Stimulated activated CD4-positive, alpha-beta T cell treated with anti-CD3 and anti-CD28 coated beads, Interleukin-1b, Interleukin-23, amount 100 ng/mL, for 1 hour (primary cell): ENCODE measurements at places on chromosomes 1 and 21.

DNA sequence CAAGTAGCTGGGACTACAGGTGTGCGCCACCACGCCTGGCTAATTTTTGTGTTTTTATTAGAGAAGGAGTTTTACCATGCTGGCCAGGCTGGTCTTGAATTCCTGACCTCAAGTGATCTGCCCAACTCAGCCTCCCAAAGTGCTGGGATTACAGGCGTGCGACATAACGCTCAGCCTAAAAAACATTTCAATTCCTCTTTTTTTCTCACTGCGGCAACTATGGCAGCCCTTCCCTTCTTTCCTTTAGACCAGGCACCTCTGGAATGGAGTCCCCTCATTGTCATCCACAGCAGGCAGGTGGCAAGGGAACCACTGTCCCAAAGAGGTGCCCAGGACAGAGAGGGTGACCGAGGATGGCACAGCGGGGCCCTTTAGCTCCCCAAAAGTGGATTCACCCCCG, 14.1 kb downstream of the CEP104 start:
- no peak for DNase-seq

- no peak for DNase-seq
Measured at GRCh38 chr1:185850366-185850765, 116.2 kb downstream of the HMCN1 start.

- DNase-seq: no peak
Measured at GRCh38 chr1:16183179-16183578, 27.3 kb upstream of the EPHA2 start.

GRCh38 chr1:203511930-203512329, 18.0 kb downstream of the OPTC start:
- no peak for DNase-seq

DNA sequence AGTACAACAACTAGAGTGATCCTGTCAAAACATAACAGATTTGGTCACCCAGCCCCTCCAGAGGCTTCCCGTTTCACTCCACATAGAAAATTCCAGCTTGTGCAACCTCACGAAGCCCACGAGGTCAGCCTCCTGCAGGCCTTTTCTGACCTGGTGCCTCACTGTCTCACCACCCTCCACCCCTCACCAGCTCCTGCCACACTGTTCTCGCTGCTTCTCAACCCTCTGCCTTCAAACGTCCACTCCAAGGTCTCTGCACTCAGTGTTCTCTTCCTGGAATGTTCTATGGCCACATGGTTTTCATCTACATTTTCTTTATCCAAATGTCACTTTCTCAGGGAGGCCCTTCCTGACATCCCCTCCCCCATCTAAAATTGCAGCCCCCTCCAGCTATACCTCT, 178.9 kb downstream of the DHRS3 start:
- no peak for DNase-seq

DNA sequence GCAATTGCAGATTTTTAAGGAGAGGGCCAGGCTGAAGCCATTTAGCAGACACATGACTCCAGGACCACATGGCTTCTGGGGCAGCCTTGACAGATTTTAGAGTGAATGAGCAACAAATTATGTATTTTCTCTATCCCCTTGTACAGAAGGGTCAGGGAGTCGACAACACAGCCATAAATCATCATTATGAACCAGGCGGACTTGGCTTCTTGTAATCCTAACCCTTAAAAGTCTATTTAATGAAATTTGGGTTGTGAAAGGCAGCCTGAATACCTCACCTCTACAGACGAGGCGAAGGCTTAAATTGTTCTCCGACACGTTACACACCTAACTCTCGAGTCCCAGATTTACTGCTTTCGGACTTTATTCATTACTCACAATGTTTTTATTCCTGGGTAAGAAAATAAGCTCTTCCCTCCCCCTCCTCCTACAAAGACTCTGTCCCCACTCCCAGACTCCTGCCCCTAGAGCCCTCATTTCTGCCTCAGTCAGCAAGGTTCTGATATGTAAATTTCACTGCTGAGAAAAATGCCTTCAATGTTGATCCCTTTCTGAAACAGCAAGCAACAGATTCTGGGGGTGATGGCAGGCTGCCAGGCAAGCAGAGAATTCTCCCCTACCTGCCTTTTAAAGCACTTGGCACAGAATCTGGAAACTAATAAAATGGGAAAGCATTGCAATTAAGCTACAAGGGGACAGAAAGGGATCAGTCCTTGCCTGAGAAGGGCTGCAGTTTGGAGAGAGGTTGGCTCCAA, 51.6 kb downstream of the PLPP3 start:
- DNase-seq: no peak

DNA sequence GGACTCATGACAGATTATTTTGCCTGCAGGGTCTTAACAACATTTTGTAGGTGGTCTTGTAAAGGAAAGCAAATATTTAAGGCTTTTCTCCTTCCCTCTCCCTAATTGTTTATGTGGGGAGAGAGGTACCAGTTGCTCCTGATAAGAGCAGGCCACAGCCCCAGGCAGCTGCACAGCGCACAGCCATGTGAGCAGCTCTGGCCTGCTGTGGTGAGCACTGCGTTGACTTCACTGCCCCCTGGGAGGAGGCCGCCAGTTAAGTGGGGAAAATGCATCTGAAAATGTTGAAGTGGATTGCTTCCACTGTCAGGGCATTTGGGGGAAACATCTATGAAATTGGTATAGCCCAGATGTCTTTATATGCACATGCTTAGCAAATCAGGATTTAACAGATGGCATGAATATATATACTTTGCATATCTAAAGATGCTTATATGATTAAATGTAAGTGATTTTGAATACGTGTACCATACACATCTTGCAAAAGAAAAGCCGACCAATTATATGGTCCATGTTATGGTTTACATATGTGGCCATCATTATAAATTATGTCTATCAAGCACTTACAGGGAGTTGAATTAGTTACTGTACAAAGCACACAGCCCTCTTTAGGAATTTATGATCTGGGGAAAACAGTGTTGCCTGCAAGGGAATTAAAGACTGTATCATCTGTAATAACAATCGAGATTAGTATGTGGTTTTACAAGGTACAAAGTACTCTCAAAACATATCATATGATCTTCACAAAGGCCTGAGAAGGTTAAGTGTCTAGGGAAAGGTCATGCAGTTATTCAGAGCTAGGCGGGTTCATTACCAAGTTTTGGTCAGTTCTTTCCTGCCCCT, 132.1 kb downstream of the RHOU start:
- no peak for DNase-seq

GRCh38 chr1:200380589-200381021, 29.2 kb downstream of the ZNF281 start:
- DNase-seq: no peak

GRCh38 chr21:29349702-29350101, 51.0 kb downstream of the BACH1 start:
- no peak for DNase-seq

GRCh38 chr1:7376676-7377075, 394.4 kb upstream of the VAMP3 start:
- no peak for DNase-seq

DNA sequence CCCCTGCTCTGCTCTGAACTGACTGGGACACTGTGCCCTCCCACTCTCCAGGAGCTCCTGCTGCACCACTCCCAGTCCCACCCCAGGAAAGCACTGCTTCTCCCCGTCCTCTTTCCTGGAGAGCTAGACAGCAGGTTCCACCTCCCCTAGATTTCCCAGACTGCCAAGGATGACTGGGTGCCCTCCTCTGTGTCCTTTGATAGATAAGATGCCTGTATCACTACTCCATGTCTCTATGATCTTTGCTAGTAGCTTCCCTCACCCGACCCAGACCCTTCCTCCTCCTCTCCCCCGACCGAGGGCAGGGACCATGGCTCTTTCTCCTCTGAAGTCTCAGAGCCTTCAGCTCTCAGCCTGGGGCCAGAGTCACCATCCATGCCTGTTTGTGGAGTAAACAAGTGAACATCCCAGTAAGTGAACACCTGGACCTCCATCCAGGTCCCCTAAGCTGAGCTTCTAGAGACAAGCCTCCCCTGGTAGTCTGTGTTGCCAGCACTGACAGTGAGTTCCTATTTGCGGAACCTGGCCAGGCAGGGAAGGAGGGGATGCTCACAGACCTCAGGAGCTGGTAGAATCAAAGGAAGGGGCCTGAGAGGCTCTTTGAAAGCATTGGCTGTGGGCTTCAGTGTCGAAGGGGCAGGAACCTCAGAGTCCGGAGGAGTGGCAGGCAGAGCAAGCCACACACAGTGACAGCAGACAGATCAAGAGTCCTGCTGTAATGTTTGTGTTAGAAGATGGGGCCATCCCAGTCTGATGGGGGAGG, 104.0 kb downstream of the PAX7 start:
- DNase-seq: no peak

DNA sequence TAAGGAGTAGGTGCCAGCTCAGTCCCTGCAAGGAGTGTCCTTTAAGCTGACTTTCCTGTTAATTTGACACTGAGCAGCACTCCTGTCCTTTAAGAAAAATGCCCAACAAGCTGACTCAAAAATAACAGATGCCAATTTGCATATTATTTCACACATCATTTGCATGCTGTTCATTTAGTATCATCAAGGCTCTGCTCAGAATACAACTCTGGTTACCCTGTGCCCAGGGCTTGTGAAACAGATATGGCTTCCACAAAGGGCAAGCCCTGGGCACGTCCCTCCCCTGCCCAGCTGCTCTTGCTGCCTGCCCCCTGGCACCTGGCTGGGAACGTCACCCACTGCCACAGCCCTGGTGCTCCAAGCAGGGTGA, 10.3 kb downstream of the KCNN3 start:
- DNase-seq: no peak

DNA sequence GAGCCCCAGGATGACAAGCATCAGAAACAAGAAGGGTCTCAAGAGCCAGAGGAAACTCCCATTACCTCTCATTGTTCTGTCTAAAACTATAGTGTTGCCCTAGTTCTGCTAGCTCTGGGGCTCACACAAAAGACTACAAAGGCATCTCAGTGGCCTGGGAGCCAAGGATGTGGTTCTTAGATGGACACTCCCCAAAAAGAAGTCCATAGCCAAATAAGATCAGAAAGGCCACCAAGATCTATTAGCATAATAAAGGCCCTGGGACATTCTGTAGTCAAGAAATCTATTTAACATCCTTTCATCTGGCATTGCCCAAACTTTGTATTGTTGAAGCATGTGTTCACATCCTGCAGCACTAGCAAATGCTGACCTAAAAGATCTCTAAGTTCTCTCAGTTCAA, 99.5 kb downstream of the EDEM3 start:
- no peak for DNase-seq

- DNase-seq: no peak
Measured at GRCh38 chr1:211920141-211920572, 89.6 kb upstream of the LPGAT1 start.

- no peak for DNase-seq
Measured at GRCh38 chr1:151474745-151475144, 15.5 kb upstream of the POGZ start.

DNA sequence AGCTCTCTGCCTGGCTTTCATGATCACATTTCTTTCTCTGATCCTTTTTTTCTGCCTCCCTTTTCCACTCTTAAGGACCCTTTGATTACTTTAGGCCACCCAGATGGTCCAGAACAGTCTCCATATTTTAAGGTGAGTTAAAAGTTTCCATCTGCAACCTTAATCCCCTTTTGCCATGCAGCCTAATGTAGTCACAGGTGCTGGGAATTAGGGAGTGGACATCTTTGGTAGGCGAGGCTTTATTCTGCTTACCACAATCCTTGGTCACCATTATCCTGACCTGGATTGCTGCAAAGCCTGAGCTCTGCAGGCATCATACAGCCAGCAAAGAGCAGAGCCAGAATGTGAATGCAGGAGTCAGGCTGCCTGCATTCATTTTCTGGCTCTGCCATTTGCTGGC, 95.9 kb downstream of the XCL2 start:
- no peak for DNase-seq

DNA sequence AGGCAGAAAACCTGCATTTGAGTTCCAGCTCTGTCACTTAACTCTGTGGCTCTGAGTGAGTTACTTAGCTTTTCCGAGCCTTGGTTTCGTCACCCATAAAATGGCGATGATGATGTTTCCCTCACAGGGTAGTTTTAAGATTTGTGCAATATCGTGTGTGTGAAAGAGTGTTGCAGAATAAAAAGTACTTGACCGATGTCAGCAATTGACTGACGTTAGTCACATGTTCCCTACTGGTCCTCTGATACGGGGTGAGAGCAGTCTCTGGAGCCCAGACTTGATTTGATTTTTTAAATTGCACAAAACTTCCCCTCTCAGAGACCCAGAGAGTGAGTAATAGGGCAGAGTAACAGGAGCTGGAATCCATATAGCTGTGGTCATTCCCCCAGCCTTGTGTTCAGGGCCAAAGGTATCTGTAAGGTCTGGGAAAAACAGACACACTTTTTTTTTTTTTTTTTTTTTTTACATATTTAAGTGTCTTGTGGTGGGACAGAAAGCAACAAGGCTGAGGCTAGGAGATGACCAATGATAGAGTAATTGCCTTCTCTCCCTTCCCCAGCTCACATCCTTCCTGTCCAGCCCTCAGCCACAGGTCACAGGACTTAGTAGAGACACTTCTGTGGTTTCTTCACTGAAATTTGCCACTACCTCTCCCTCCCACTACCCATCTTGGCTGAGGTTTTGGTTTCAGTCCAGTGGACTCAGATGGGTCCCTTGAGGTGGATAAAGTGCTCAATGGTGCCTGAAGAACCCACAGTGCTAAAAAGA, 2.0 kb downstream of the FCER1G start:
- DNase-seq: no peak

GRCh38 chr1:170221031-170221430, 75.3 kb downstream of the NTMT2 start:
- DNase-seq: no peak

DNA sequence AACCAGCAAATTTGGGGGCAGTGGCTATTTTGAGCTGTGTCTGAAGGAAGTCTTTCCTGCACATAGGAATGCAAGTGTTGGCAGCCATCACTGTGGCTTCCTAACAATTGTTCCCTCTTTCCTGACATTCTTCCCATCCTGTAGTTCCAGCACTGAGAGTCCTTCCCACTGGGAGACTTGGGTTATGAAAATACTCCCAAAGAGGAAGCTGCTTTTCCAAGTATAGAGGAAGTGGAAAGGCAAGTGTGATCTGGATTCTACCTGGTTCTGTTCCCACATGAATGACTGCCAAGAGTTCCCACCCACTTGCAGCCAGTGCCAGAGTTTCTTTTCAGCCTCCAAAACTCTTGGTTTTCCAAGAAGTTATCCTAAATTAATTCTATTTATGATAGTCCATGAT, 98.5 kb upstream of the CD53 start:
- DNase-seq: no peak
